Lung microvascular endothelial cell (primary cell): ENCODE measurements at places on chromosomes 5 and 9. TPM values are rescaled to one million over a fixed set of nuclear protein-coding genes. Genes with fewer than 3 reads are reported as not detected.

DNA sequence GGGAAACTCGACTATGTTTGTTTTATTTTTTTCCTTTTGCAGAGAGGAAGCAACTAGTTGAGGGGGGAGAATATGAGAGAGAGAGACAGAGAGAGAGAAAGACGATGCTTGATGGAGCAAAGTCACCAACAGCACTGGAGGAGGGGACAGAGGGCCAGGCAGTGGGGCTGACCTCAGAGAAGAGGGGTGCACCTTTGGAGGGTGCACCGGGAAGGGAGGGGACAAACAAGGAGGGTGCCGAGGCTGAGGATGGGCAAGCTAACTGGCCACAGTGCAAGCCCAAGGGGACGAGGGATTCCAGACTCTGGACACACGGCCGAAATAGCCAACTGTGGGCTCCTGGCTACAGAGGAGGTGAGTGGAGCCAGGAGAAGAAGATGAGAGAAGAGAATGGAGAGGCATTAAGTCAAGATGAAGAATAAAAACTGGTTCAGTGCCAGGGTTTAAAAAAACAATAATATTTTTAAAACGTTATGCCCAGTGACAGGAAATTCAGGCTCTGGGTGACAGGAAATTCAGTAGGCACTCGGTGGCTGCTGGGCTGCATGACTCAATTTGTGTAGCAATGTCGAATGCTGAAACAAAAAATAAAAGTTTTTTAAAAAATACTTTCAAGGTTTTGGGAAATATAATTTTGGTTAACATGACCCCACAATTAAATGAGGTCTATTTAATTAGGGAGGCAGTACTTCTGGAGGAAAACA, 13.3 kb upstream of the GLRX start:
- no peak for DNase-seq

Gene IFT74
- 4.4 and 4.8 TPM in 2 replicates for total RNA-seq

DNA sequence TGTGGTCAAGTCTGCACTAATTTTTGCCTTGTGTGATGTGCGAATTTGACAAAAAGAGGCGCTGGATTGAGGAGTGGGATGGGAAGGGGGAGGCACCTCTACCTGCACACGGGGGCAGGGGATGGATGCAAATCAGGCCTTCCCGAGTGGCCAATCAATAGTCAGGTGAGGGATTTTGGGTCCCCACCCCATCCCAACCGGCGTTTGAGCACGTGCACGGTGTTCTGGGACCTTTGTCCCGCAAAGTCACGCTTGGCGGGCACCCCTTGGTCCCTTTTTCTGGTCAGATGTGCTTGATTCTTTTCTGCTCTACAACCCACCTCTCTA, 685 bp upstream of the ADAMTS19 start:
- DNase-seq: no peak

Gene LMAN2
- 289 and 376 TPM in 2 replicates for total RNA-seq

GRCh38 chr5:118990582-118990981, 2.2 kb upstream of the DTWD2 start:
- DNase-seq: no peak

Gene RNF208
- 0.22 TPM in 1 of 2 replicates, not detected in the other for total RNA-seq

- peak; percentile 94 for DNase-seq
Measured at GRCh38 chr5:96881511-96882115, 5.3 kb downstream of the ERAP2 start.

GRCh38 chr5:34914671-34915138, 599 bp downstream of the RAD1 start:
- peak; percentile 8 for DNase-seq

DNA sequence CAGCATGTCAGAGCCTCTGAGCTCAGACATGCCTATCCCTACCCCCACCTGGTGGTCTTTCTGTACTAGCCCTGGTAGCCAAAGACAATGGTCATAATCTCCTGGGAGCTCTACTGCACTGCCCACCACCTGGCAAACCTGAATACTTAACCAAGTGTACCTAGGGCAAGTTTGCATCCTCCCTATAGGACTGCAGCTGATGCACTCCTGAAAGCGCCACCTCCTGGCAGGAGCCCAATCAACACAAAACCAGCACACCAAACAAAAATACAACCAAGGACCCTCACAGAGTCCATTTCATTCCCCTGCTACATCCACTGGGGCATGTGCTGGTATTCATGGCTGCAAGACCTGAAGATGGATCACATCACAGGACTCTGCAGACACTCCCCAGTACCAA, 14.8 kb upstream of the FAM174A start:
- DNase-seq: no peak

DNA sequence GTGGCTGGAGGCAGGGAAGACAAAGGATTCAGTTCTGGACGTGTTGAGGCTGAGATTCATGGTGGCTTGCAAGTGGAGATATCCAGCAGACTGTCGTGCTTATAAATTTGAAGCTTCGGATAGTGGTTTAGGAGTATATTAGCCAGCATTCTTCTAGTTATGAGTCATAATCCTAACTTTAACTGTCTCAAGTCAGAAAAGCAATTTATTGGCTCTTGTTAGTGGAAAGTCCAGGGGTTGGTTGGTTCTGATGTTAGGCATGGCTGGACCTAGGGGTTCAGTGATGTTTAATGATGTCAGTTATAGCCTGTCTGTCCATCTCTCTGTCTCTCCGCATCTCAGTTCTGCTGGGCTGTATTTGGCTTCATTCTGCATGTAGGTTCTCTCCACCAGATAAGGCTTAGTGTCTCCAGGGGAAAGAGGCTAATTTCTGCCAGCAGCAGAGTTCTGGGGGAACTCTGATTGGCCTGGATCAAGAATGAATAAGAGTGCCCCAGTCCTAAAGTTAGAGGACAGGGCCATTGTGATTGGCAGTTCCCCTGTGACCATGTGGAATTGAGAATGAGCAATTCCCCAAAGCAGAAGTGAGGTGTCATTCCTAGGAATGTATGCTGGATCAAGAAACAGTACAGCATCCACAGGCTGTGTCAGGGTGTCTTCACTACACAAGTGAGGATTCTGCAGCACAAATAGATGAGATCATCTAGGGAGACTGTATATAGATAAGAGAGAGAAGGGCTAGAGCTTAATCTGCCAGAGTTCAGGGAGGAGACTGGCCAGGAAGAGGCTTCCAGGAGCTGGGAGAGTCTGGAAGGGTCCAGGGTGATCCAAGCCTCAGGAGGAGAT, 72.9 kb upstream of the SHB start:
- DNase-seq: peak; percentile 10

Gene ZNF366
- 0.40 and 1.3 TPM in 2 replicates for total RNA-seq

GRCh38 chr9:21443849-21444625, 3.8 kb downstream of the IFNA1 start:
- DNase-seq: no peak

DNA sequence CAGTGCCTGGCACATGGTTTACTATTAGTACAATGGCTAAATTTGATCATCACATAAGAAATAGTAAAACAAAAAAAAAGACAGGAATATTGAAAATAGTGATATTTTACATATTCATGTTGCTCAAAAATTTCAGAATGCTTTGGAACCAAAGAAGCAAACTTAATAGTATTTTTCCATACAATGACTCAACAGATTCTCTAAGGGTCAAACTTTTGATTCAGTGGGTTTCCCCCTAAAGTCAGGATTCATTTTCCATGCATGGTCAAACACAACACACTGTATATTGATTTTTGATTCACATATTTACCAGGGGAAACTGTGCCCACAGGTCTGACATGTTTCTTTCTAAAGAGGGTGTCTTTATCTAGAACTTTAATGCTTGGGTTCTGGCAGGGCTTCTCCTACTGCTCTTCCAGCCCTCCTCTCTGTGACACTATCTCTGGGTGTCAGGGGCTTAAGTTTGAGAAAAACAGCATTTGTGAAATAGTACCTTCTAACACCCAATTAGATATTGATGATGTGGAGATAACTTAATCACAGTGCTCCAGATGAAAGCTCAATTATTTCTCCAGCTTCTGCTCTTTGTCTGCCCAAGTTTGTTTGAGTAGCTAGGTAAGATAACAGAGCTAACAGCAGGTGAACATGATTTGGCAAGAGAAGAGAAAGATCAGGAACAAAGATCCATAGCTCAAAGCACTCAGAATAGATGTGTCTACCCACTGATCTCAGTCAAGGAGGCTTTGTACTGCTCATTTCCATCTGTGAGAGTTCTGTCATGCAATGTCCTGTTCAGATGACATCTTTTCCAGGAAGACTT, 35.5 kb upstream of the ELL2 start:
- no peak for DNase-seq

DNA sequence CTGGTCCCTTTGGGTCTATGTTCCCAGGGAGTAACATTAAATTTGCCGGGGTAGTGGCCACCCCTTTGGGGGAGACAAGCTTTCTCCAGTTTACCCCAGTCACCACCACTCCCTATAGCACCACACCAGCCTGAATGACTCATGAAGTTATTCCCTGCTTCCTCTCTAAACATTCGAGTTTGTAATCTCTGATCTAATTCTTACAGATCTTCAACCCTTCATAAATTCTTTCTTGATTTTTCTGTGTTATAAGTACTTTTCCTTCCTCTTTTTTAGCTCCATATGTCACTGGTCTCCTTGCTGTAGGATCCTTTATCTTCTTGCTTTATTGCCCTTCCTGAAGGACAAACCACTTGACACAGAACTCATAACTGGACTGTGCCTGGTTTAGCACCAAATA, 55.6 kb downstream of the GNA14 start:
- DNase-seq: no peak

- no peak for DNase-seq
Measured at GRCh38 chr9:27431543-27432147, 92.4 kb upstream of the IFNK start.

Gene SPATA31C2
- total RNA-seq: not detected in 2 replicates

GRCh38 chr5:106363578-106363977, 1307.2 kb downstream of the EFNA5 start:
- no peak for DNase-seq

GRCh38 chr9:129697656-129698253, 32.3 kb downstream of the PRRX2 start:
- DNase-seq: no peak

DNA sequence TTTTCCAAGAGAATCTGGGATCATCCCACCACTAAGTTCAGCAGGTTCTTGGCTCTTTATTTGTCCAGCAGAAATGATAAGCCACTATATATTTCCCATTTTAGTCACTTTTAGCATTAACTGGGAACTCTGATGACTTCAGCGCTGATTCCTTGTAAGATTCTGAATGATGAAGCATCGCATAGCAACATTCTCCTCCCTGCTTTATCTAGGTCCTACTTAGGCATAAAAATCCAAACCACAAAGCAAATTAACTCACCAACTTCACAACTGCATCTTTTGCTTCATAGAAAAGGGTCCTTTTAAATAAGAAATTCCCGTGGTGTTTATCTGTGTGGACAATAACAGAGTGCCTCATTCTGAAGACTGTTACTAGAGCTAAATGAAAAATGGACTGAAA, 203.9 kb downstream of the SAXO1 start:
- DNase-seq: no peak

Gene AGXT2
- total RNA-seq: not detected in 2 replicates

- DNase-seq: peak; percentile 68
Measured at GRCh38 chr5:67983251-67984110, 232.1 kb upstream of the PIK3R1 start.

GRCh38 chr5:133415506-133415905, 196.8 kb downstream of the FSTL4 start:
- DNase-seq: no peak

- DNase-seq: no peak
Measured at GRCh38 chr5:132381614-132382013, 12.1 kb downstream of the SLC22A5 start.

Gene KIF27
- total RNA-seq: 1.3 and 2.6 TPM in 2 replicates

Gene FNBP1
- total RNA-seq: 30.3 and 51.2 TPM in 2 replicates

DNA sequence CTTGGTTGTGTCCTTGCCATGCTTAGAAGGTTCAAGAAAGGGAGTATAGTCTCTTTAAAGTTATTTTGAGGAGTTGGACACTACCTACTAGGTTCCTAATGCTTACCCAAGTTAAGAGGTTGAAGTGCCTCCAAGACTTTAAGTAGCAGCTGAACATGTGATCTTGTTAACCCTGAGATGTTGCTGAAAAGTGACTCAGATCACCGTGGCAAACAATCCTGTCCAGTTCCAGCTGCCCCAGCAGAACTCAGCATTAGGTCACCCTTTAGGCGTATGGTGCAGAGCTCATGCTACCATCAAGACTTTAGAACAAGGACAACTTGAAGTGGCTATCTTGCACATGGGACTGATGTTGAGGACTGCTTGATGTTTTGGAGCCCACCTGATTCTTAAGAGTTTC, 22.5 kb downstream of the ZNF462 start:
- DNase-seq: no peak

Gene PTGS1
- total RNA-seq: 1.4 and 1.5 TPM in 2 replicates

Gene CARD9
- total RNA-seq: under 0.01 and 0.44 TPM in 2 replicates

DNA sequence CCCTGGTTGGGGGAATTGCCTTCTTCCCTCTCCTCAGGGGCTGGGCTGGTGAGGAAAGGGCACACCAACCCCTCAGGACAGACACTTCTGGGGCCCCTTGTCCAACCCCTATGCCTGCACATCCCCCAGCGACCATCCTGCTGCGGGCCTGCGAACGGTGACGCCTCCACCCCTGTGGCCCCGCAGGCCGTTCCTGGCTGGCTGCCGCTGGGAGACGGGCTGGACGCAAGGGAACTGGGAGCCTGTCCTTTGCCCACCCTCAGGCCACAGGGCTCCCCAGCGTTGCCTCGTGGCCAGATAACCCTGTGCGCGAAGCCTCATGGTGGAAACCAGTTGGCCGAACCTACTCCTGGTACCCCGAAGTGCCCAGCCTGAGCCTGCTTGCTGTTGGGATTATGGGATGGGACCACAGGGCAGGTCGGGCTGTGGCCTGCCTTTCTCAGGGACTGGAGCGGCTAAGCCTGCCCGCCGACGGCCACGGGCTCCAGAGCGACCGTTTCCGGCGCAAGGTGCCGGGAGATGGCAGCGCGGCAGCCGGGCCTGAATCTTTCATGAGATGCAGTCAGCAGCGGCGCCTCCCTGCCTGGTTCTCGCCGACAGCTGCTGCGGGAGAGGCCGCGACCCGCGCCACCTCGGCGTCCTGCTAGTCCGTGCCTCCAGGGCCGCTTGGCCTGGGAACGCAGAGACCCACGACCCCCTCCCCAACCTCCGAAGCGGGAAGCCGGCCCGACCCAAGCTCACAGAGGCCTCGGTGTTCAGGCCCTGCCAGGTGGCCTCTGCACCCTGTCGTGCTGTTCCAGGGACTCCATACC, 6.5 kb upstream of the PITX1 start:
- DNase-seq: no peak

Gene SNAPC3
- total RNA-seq: 17.7 and 30.6 TPM in 2 replicates

DNA sequence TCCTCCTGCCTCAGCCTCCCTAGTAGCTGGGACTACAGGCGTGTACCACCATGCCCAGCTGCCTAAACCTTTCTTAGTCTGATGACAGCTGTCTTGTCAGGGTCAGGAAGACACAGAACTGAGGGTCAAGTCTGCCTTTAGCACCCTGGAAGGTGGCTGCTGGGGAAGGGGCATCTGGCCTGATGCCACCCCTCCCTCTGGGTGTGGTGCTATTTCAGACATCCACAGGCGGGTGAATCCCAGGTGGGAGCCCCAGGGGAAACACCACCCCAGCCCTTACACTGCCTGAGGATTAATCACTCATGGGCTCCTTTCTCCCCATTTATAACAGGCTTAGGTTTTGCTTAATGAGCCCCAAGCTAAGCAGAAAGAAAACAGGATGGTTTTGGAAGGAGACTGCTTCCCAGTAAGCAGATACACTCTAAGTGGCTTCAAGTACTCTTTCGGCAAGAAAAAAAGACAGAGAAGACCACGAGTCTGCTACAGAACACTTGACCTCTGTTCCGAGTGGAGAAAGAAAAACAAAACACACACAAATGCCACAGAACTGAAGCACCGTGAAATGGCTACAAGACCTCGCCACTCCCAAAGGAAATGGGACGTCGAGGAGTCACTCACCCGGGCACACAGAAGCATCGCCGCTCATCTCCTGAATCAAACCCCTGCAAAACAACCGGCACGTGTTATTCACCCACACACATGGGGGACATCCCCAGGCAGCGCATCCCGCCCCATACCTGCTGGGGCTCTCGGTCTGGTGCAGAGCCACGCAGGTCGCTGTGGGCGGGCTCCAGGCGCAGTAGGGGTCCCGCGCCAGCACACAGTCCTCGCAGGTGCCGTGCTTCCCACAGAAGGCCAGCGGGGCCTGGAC, 62.4 kb downstream of the SECISBP2 start:
- DNase-seq: no peak
